ENCODE measurements at places on chromosomes 1 and 21.

GRCh38 chr1:145711213-145711651 lies 4.1 kb upstream of the PDZK1 start:
- DNase-seq = no peak

DNA sequence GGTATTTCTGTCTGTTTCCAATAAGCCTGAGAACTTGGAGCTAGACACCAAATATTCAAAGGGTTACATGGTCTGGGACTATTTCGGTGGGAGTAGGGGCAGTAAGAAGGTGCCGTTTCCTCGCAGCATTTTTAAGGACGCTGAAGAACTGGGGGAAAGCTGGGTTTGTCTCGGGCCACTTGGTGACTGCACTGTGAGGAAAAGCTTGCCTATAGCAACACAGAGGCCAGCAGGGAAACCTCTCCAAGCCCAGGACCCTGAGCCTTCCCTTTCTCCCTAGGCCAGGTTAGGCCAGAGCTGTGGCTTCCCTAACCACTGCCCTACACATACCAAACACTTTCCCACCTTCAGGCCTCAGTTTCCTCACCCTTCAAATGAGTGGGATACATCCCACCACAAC lies 3.3 kb downstream of the GLIS1 start:
- DNase-seq = no peak

DNA sequence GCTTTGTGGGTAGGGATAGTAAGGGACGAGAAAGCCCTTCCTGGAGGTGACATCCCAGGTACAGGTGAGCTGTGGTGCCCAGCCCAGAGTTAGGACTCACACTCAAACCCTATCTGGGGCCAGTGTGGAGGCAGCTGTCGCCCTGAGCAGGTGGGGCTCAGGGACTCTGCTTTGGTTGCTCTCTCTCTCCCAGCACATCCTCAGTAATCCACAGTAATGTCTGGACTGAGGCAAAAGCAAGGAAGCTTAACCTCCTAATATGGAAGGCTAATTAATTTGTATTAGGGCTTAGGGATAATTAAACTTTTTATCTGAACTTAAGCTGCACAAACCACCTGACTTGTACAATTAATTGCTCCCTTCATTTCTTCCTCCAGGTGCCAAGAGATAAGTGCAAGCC lies 38.2 kb downstream of the DDX20 start:
- no peak for DNase-seq

DNA sequence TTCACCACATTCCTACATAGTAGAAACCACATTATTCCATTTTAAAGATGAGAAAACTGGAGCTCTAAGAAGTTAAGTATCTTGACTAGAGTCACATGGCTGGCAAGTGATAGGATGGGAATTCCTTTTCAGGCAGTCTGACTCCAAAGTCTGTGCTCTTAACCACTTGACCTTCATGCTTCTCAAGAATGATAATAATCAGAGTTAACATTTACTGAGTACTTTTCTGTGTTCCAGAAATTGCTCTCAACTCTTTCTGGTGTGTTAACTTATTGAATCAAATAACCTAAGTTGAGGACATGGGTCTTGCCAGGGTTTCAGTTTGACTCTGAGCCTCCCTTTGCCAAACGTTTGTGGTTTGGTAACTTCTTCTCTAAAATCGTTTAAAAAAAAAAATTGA lies 169.4 kb downstream of the RASAL2 start:
- DNase-seq = no peak

GRCh38 chr1:215273838-215274516 lies 191.4 kb downstream of the KCNK2 start:
- DNase-seq = no peak

GRCh38 chr1:35461966-35462651 lies 95.1 kb downstream of the KIAA0319L start:
- DNase-seq = no peak

- no peak for DNase-seq
These were observed 407.0 kb downstream of the PTPRU start for GRCh38 chr1:29643281-29643680.

GRCh38 chr1:109832945-109833344 lies 69.2 kb upstream of the EPS8L3 start:
- no peak for DNase-seq

DNA sequence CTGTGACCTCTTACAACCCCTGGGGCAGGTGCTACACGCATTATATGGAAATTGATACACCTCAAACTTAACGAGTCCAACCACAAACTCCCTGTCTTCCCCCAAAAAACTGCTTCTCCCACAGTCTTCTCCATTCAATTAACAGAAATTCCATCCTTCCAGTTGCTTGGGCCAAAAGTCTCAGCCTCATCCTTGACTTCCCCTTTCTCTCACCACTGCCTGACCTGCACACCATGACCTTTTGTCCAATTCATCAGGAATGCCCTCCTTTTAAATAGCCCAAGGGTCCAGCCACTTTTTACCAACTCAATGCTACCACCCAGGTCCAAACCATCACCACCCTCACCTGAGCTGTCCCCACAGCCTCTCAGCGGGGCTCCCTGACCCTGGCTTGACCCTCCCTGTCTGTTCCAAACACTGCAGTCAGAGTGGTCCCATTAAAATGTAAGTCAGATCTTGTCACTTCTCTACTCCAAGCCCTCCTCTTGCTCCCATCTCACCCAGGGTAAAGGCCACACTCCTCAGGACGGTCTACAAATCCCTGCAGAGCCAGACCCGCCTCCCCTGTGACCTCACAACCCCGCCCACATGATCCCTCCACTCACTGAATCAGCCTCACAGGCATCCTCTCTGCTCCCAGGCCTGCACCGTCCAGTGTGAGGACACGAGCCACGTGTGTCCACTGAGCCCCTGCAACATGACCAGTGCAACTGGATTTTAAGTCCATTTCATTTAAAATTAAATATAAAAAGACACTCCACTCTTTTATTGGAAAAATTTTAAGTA lies 18.5 kb downstream of the KCNN3 start:
- no peak for DNase-seq

DNA sequence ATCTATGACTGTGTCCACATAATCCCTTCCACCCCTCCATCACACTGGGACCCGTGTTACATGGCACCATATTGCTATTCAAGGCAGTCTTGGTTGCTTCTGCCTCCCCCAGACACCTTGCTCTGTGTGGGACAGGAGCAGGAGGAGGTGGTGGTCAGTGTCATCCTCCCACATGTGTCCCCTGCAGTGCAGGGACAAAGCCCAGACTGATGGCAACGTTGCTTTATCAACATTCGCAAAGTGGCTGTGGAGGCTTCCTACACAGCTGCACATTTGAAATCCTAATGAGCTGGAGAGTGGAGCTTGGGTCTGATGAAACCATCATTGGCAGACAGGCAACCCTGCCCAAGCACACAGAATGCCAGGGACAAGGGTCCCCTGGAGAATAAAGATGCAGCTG lies 26.2 kb downstream of the TRIM67 start:
- DNase-seq = no peak

DNA sequence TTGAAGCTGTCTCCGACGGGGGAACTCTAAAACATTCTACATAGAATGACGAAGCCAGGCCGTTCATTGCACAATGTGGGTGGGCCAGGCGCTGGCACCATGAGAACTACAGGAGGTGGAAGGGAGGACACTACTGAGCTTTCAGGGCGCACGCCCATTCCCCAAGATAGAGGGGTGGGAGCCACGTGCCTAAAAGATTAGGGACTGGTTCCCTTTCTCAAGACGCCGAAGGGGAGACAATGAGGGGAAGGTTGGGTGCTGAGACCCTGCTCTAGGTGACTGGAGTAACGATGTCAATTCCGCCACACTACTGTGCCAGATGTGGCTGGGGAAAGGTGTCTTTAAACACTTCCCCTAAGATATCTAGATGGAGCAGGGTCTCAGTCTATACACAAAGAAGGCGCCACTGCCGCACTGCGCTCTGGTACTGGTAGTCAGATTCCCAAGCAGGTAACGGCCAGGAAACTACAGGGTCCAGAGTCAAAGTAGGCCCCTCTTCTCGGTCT lies 782 bp downstream of the CSDE1 start:
- DNase-seq = no peak

DNA sequence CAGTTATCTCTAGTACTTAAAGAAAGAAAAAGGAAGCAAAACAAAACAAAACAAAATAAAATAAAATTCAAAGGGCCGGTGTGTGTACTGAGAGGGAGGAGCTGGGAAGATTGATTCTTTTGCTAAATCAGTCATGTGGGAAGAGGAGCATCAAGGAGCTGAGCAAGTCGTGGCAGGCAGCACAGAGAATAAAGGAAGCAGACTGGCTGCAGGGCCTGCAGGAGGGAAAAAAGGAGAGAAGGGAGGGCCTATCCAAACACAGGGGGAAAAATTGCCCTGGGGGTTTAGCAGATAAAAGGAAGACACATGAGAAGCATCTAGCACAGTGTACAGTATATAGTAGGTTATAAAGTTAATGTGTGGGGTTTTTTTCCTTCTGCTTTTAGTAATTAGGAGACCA lies 27.6 kb downstream of the AGO4 start:
- no peak for DNase-seq

DNA sequence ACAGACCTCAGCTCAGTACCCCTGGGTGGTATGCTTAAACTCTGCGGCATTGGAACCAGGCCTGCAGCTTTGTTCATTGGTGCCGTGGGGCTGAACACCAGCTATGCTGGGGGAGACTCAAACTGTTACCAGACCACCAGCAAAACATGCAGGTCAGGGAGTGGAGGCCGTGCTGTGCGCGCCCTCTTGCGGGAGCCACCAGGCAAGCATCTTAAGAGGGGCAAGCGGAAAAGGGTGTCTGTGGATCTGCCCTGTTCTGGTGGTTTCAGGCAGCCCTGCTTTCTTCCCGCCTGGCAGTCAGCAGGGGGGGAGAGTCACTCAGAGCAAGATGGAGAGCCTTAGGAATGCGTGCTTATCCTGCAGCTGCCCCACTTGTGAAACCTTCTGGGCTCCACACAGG lies 276.9 kb upstream of the ZRANB2 start:
- DNase-seq = no peak

GRCh38 chr1:203682473-203683383 lies 56.1 kb downstream of the ATP2B4 start:
- DNase-seq = peak; percentile 72

GRCh38 chr1:223512057-223512456 lies 118.8 kb downstream of the CCDC185 start:
- DNase-seq = no peak

- no peak for DNase-seq
These were observed 16.2 kb downstream of the LAPTM5 start for GRCh38 chr1:30741239-30741894.

- DNase-seq = no peak
These were observed 7.1 kb downstream of the ERVH48-1 start for GRCh38 chr21:42918291-42918690.

All from NCI-H510A treated with DMSO at 0.1 percent for 48 hours (cell line).